Brain microvascular endothelial cell (primary cell): ENCODE measurements at places on chromosomes 3 and 15.

GRCh38 chr3:148763156-148763680, 64.4 kb upstream of the CPB1 start:
- no peak for DNase-seq

GRCh38 chr3:55521064-55521737, 34.1 kb upstream of the WNT5A start:
- no peak for DNase-seq

- DNase-seq, result no peak
Observed at GRCh38 chr3:14411166-14411526, 8.7 kb downstream of the SLC6A6 start.

- no peak for DNase-seq
Observed at GRCh38 chr3:192170031-192170430, 557.3 kb downstream of the FGF12 start.

DNA sequence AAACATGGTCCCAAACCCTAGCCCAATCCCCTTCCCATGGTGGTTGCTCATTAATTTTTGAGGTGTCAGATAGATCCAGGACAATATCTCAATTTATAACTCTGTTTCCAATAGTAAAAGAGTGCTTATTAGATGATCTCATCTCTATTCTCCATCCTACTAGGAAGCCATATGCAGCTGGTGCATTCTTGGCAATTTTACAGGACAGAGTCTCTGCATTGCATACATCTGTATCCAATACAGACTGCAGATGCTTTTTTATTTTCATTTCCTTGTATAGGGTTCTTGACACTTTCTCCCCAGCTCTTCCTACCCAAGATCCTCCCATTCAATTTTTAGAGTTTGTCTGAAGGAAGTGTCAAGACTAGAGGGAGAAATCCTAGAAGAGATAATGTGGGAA, 194.8 kb upstream of the DPH6 start:
- peak; percentile 50 for DNase-seq

- DNase-seq, result no peak
Observed at GRCh38 chr3:155766206-155766605, 21.3 kb upstream of the PLCH1 start.

DNA sequence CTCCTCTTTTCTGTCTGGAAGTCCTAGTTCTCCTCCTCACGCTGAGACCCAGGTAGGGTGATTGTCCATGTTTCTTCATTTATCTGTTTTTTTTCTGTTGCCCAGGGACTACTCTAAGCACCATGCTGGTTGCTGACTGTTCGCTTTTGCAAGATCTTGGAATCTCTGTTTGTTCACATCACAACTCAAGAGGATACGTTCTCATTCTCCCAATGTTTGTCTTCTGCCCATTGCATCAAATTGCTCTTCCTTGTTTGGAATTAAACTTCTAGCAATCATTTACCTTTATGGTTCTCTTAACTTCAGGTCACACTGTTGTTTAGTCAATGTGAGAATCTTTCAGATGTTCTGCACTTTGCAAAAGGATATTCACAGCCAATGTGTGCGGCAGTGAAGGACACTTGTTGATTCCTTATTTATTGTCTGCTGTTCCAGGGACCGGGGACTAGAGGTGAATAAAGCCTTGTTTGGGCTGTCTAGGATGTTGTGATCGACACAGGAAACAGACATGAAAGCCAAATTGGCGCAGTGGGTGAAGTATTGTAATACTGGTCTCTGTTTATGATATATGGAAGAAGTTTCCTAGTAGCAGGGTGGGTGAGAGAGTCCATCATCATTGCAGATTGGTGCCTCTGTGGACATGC, 24.5 kb downstream of the LPP start:
- no peak for DNase-seq

DNA sequence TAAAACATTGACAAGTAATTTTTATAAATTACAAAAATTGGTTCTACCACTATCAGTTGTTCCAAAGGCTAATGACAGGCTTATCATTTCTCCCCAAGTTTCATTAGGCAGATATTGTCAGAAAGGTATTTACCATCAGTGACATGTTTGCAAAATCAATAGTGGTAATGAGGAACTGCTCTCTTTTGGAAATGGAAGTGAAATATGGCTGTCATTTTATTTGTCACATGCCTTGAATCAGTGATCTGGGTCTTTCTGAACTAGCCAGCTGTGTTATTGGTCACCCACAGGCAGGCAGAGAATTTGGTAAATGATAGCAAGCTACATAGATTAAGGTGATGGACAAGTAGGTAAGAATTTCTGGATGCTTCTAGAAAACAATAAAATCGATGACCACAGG, 268.0 kb upstream of the ARHGEF26 start:
- DNase-seq, result no peak
